Renal cortical epithelial cell (primary cell): ENCODE measurements at places on chromosomes 5 and 9.

- DNase-seq, result no peak
Observed at GRCh38 chr9:93108291-93109041, 12.4 kb downstream of the CARD19 start.

DNA sequence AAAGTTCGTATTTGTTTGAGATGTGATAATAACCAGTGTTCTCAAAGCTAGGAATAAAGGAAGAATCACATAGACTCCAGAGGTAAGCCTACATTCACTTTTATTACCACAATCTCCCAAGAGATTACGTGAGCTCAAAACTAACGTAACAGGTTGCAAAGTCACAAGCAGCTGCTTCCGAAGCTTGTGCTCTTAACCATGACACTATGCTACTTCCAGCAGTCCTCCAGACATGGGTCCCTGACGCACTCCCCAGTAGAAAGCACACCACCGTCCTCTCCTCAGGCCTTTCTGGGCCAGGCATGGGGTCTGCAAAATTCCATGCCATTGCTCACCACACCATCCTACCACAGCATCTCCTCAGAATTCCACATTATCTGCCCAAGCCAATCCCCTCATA is 84.6 kb downstream of the PAX5 start:
- no peak for DNase-seq

GRCh38 chr5:174945853-174946252 is 221.5 kb downstream of the MSX2 start:
- DNase-seq, result no peak

DNA sequence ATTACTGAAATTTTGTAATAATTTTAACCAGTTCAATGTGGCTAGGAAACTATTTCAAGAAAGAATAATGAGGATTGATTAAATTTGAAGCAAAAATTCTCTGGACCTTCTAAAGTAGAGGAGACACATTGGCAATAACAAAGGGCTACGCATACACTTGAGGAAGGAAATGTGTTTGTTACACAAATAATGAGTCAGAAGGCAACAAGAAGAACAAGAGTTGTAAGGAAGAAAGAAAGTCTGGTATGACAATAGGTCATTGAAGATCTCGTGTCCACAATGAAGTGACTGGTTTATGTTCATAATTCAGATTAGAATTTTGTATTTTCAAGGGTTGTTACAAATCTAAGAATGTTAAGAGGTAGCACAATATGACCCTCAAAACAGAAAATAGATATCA is 25.8 kb downstream of the ST8SIA4 start:
- no peak for DNase-seq

GRCh38 chr9:567128-567746 is 274.3 kb upstream of the DMRT1 start:
- no peak for DNase-seq

GRCh38 chr5:11656916-11657315 is 247.3 kb downstream of the CTNND2 start:
- DNase-seq, result no peak

DNA sequence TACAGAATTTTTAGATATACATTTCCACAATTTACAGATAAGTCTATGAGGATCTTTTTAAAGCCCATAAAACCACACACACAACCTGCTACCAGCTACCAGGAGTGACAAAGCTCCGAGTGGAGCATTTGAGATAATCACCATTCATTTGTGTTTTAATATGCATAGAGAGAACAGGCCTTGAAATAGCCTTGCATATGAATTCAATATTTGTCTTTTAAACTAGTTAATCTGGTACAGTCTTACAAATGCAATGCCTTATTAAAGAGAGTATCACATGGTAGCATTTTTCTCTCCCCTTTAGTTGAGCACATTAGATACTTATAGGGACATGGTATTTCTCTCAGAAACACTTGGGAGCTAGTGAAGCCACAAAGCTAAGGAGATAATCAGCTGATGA is 49.1 kb downstream of the SEMA5A start:
- DNase-seq, result no peak

DNA sequence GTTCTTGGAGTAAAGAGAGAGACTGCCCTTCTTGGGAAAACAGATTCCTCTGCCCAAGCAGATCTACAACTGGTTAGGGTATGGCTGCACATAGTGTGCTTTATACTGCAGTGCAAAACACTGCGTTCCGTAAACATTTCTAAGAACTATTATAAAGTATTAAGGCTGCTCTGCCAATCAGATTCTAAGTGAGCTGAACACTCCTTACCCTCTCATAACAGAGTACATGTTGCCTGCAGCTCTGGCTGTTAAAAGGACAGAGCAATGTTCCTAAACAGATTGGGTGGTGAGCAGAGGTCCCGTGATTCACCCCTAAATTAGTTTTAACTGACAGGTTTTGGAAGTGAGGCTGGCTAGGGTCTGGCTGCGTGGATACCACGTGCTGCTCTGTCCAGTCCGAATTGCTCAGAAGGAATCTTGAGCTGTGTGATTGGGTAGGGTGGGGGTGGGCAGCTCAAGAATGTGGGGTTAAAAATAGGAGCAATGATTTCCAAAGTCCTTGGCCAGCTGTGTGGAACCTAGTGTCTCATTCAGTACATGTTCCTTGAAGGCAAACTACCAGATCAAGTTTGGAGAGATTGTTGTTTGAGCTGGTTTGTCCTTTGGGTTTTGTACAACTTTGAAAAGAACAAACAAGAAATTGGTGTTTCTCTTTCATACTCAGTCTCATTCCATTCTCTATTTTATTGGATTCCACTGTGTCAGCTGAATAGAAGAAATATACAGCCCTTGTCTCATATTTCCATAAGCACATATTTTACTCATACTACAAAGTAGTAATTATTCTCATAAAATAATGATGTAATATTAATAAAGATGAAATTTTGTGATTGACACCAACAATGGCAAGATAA is 497.6 kb upstream of the CD180 start:
- DNase-seq, result peak; percentile 44

- no peak for DNase-seq
Observed at GRCh38 chr5:56056875-56057274, 62.1 kb upstream of the IL6ST start.

DNA sequence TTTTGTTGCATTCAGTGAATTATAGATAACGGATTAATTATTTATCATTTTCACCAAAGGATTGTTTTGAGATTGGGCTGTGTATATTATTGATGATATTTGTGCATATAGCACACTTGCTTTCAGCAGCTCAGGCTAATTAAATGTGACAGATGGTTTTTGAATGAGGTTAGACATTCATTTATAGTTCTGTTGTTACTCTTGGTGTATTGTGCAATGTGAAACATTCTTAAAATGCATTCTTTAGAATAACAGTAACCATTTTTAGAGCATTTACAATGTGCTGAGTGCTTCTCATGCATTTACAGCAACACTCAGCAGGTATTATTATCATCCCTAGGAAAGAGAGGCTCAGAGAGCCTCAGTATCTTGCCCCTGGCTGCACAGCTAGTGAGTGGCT is 23.8 kb downstream of the NANS start:
- peak; percentile 75 for DNase-seq

- no peak for DNase-seq
Observed at GRCh38 chr9:83677596-83677995, 30.2 kb downstream of the UBQLN1 start.

- no peak for DNase-seq
Observed at GRCh38 chr5:155767470-155767869, 559.5 kb upstream of the SGCD start.

DNA sequence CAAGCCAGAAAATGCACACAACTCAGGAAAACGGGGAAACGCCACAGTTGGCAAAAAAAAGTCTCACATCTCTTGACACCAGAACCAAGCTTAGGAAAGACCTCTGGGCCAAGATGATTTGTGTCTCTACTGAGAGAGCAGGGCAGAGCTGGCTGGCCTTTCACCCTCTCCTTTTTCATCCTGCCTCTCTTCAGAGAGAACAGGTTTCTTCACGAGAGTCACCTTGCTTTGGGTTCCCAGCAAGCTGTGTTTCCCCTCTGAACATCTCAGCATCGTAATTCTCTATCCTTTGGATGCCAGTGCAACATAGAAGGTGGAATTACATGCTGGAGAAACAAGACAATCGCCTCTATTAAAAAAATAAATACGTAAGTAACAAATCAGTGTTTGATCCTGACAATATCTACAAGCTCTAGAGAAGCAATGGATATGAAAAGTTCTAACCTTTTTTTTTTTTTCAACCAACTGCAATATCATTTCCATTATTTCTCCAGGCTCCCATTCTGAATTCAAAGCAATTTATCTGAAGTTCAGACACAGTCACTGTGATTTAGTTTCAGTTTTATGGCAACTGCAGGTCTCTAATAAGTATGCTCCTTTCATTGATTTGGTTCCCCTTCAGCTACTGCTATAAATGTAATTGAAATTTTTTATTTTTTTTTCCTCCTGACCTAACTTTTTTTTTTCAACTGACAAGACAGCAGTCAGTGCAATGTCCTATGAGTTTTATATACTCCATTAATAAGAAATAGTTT is 708.6 kb downstream of the DTWD2 start:
- no peak for DNase-seq

DNA sequence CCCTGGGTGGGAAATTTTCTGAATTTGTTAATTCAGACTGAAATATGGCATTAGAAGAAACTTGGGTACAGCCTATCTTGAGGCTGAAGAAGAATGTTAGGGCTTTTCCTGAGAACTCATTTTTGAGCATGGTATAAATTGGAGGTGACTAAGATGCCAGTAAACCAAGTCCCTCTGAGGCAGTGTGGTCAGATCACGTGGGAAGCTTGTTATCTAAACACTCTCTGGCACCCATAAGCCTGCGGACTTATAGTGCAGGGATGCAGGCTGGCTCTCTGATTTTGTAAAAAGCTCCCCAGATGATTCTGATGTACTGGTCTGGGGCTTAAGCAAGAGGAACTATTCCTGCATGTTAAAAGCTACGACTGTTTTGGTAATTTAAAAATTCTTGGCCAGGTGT is 34.3 kb downstream of the MTMR12 start:
- DNase-seq, result peak; percentile 77

GRCh38 chr9:135950135-135950682 is 11.0 kb downstream of the UBAC1 start:
- no peak for DNase-seq

- no peak for DNase-seq
Observed at GRCh38 chr5:179212870-179213269, 132.4 kb downstream of the ADAMTS2 start.

- peak; percentile 7 for DNase-seq
Observed at GRCh38 chr5:108079753-108080152, 302.1 kb downstream of the FBXL17 start.

GRCh38 chr5:1911773-1912235 is 29.1 kb upstream of the IRX4 start:
- DNase-seq, result no peak

GRCh38 chr5:115329475-115329874 is 33.0 kb upstream of the CCDC112 start:
- no peak for DNase-seq

DNA sequence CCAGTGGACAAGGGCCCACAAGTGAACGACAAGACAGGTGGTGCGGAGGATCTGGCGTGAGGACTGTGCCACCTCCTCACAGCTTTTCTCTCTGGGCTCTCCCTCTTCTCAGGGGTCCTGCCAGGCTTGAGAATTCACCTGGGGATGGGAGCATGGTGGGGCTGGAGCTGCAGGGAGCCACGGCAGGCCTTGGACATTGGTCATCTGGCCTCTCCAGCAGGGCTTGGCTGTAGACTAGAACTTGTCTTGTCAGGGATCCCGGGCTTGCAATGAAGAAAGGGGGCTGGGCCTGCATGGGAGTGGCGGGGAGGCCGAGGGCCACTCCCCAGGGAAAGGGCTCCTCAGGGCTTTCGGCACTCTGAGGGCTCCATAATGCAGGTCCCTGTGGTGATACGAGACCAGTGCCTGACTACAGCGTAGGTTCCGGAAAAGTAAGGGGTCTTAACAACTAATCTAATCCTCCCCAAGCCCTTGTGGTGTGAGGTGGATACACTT is 126.7 kb downstream of the MACROH2A1 start:
- no peak for DNase-seq

DNA sequence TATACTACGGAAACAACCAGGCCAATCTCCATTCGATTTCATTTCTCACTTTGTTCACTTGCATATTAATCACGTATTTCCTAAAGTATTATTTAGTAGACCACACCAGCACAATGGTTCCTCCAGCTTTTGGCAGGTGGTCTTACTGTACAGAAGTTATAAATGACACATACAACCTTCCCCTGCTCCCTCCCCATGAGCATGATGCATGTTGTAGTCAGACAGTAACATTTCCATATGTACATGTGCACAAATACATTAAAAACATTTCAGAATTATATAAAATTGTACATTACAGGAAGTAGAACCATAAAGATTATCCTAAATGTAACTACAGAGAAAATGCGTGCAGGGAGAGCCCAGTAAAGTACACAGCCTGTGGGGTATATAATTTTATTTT is 17.0 kb downstream of the SRP19 start:
- no peak for DNase-seq

GRCh38 chr9:123680352-123680751 is 249.6 kb downstream of the DENND1A start:
- DNase-seq, result no peak

DNA sequence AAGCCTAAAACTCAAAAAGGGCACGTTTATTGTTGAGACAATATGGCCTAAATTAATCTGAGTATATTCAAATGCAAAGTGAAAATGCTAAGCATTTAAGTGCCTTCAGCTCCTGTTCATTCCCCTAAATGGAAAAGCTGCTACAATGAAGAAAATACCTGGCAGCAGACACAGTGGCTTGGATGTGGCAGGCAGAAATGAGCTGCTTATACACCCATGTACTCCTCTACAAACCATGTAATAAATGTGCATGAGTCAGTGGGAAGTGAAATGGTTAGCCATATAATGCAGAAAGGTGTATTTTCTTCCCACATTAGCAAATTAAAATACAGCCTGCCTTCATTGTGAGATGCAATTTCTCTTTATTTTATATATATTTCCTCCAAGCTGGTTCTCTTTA is 859.2 kb upstream of the SEMA6A start:
- DNase-seq, result no peak

DNA sequence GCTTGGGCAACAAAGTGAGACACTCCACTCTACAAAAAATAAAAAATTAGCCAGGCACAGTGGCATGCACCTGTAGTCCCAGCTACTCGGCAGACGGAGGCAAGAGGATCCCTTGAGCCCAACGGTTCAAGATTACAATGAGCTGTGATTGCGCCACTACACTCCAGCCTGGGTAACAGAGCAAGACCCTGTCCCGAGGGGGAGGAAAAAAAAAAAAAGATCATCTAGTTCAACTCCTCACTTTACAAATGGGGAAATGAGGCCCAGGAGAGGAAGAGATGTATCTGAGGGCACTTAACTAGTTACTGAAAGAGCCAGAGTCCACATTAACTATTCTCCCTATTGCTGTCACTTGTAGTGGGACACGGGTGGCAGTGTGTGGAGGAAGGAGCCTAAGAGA is 13.8 kb downstream of the PDCL start:
- DNase-seq, result no peak

GRCh38 chr5:146671561-146672295 is 155.7 kb upstream of the GPR151 start:
- no peak for DNase-seq
